ENCODE measurements at places on chromosomes 2 and 18.

GRCh38 chr2:235312571-235312970, 181.3 kb upstream of the AGAP1 start:
- no peak for DNase-seq

DNA sequence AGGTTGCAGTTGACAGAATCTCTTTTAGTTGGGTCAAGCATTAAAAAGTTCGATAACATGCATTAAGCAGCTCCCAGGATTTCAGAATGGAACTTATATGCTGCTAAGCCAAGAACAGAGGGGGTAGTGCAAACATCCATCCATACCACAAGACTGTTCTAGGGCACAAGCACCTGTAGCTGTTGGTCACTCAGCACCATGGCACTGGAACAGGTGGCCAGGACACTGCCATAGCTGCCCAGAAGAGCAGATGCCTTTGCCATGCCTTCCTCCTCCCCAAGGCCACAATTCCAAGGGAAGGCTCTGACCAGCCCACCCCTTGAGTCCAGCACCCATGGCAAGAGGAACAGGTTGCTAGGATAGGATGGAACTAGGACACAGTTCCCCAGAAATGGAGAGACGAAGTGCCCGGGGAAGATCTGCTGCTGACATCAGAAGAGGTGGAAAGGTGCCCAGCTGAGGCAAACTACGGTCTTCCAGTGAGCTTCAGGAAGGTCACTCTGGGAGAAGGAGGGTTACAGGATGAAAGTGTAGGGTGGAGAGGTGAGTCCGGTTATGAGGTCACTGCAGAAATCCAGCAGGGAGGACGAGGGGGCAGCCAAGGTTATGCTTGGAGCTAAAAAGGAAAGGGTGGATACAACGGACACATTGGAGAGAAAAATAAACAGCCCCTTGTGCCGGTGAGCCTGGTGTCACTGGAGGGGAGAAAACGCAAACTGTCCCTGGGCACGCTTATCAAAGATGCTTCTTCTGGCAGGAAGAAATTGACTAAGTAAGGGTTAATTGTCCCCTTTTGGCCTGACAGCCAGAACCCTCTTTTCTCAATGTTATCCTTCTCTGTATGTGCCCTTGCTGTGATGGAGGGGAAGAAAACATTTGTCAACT, 41.9 kb downstream of the C1QL2 start:
- DNase-seq, result no peak

DNA sequence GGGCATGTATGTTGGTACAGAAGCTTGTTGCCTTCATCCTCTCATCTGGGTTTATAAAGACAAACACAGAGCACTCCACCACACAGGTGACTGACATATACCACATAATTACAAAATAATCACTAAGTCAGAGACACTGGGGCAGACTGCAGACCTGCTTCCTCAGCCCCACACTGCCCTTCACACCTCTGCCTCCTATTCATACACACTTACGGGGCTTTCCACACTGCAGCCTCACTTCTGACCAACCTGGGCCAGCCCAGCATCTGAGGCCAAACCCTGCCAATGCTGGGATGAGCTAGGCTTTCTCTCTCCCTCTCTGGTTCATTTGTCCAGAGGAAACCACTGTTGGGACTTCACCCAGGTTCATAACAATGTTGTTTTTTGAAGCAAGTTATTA, 4.5 kb downstream of the EMX1 start:
- no peak for DNase-seq

DNA sequence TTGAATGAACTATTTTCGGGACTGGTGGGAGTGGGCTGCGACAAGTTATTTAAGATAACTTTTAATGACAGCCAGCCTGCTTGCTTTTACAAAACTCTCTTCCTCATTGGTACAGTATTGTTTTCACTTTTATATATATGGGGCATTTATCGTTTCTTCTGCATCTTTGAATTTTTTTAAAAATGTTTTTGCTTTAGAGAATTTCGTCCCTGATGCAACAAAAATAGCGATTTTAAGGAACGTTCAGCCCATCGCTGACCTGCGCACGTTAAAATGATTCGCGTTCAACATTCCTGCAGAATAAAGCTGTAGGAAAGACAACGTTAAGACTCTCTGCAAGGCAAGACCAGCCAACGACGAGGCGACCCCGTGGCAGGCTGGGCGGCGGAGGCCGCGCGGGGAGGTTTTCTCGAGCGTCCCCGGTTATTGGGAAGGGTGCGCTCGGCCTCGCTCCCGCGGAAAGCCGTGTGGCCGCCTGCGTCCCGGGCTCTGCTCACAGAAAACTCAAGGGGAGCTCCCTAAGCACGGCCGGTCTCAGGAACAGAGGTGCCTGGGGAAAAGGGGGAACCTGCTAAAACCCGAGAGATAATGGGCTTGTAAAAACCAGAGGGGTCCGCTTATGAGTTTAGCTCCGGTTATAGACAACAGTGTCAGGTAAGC, 3.0 kb downstream of the PAX8 start:
- no peak for DNase-seq

DNA sequence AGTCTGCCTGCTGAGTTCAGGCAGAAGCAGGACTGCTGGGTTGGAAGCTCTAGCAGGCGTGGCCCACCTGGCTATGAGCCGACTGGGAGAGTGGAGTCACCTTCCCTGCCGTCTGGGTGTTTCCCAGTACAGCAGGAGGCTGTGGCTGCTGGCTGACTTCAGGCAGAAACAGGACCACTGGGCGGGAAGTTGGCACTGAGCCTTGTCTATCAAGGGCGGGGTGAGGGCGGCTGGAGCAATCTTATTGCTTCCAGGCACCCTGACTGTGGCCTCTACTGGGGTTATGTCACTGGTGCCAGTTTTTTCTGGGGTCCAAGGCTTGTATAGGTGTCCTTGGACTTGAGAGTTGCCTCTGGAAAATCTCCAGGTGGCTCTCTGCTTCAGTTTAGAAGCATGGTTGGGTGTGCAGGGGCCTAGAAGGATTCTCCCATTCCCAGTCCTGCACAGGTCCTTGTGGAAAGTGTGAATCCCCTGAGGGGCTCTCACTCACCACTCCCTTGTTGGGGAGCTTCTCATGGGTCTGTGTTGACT, 30.5 kb downstream of the LTBP1 start:
- DNase-seq, result no peak

GRCh38 chr18:25453556-25454269, 101.7 kb upstream of the ZNF521 start:
- no peak for DNase-seq

DNA sequence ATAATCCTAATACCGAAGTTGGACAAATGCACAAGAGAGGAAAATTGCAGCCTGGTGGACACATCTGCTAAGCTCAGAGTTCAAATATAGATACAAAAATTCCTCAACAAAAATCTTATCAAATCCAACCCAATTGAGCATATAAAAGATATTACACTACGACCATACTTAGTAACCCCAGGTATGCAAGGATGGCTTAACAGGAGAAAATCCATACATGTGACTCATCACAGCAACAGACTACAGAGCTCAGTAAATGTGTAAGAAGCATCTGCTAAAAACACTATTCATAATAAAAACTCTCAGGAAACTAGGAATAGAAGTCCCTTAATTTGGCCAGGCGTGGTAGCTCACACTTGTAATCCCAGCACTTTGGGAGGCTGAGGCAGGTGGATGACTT, 28.3 kb downstream of the HS6ST1 start:
- no peak for DNase-seq

GRCh38 chr2:223784221-223784772, 53.1 kb downstream of the AP1S3 start:
- DNase-seq, result no peak

- DNase-seq, result no peak
These were observed 380.6 kb upstream of the TCF4 start for GRCh38 chr18:55968550-55968949.

DNA sequence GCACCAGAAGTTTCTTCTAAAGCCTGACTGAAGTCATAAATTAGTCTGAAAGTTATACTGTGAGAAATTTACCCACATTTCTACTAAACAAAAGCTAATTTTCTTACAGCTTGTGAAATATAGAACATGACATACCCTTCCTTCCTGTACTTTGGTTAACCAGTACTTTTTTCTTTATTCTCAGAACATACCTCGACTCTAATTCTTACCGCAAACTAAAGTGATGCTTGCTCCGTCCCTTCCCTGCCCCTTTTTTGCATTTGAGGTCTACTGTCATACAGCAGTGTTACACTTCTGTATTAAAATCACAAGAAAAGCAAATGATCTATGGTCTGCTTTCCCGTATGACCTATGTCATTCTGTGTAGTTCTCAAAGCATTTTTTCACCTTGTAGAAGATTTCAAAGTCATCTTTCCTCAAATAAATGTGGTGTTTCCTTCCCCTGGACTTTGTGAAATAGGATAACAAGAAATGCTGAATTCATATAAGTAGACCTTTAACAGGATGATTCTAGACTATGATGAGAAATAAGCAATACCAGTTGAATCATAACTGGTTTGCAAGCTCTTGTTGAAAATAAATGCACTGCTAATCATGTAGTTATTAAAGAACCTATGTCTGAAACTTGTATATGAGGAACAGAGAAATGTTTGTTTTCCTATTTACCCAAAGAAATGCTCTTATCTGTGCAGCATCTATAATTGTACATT, 30.4 kb downstream of the CYTIP start:
- DNase-seq, result no peak

DNA sequence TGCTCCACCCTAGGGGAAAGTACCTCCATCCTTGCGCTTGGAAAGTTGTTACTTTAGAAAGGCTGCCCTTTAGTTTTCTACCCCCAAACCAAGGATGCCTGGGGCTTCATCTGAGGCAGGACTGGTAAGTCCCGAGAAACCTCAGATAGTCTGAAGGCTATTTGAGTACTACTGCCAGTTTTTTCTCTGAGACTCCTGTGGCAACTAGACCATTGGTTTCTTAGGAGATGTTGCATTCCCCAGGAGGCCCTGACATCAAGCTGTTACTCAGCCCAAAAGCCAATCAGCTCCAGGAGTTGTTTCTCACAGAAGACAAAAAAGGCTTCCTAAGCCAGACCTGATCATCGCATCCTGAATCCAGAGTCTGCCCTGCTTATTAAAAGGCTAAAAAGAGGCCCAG, 67.2 kb downstream of the COLEC12 start:
- no peak for DNase-seq

GRCh38 chr2:236505648-236506047, 64.0 kb upstream of the ACKR3 start:
- no peak for DNase-seq

- DNase-seq, result no peak
These were observed 1389.1 kb upstream of the TMEFF2 start for GRCh38 chr2:193583638-193584400.

- DNase-seq, result no peak
These were observed 60.6 kb downstream of the CCDC74A start for GRCh38 chr2:131588152-131588873.

DNA sequence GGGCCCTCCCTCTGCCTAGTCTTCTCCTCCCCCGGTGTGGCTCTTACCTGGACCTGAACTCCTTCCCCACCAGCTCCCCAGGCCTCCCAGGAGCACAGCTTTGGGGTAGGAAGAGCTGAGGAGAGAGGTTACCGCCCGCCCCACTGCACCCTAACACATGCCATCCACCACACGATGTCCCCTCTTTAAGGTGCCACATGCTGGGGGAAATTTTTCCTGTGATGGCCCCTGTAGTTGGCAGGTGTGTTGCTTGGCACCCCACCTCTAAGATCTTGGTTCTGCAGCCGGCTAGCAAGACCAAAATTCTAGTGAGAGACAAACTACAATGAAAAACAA, 6.9 kb upstream of the TEX261 start:
- no peak for DNase-seq

DNA sequence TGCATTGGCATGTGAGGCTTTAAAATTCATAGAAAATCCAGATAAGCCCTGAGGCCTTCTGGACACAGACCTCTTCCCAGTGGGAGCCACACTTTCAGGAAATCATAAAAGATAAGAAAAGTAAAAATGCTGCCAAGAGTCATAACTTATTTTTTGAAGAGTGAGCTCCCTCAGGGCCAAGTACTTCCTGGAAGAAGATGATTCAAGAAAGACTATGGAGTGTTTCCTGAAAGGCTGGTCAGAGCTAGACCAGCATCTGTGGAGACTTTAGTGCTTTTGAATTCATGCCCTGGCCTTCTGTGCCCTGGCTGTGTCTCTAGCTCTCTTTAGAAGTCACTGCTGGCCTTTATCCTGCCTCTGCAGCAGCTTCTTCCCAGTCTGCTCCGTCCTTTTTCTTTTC, 6.4 kb upstream of the XDH start:
- DNase-seq, result no peak
